Chondrocyte (in vitro differentiated cells): ENCODE measurements at places on chromosomes 12 and 14.
A peak's percentile ranks its signal among the peaks of the same experiment; 100 is the strongest.

GRCh38 chr14:96410119-96410518, 18.2 kb downstream of the AK7 start:
- no peak overlapping the region for H3K4me3 ChIP-seq
- no peak for DNase-seq
- no peaks in the 10 kb centered on the region for H3K4me1 ChIP-seq
- peaks cover 2% of the 10 kb centered on the region for H3K36me3 ChIP-seq

DNA sequence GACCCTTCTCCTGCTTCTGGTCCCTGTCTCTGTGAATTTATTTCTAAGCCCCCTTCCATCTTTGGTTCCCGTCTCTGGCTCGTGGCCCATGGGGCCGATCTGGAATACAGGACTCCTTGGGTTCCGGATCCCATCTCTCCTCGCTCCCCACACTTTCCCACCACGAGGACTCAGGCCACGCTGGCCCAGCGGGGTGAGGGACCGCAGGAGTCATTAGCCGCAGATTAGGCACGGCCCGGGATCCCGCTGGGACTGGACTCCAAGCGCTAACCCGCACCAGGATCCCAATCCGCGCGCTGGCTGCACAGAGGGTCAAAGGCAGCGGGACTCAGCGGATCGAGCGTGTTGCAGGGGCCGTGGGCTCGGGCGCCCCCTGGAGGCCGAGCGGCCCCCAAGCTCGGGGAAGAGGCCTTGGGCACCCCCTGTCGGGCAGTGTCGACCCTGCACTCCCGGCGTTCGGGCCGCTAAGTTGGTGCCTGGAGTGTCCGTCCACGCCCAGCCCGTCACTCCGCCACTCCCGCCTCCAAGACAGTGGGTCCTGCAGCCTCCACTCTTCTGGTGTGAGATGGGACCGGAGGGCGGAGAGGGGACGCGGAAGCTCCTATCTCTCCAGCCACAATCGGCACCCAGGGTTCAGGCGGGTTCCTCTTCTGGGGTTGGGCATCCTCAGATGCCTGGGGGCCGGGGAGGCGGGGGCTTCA, 9.5 kb downstream of the SHMT2 start:
- peaks cover 6% of the 10 kb centered on the region for H3K36me3 ChIP-seq
- DNase-seq = peak; percentile 92
- peaks cover 91% of the 10 kb centered on the region for H3K4me1 ChIP-seq
- no peaks in the 10 kb centered on the region for H3K27me3 ChIP-seq

GRCh38 chr12:59654061-59654460, 58.2 kb downstream of the SLC16A7 start:
- H3K4me1 ChIP-seq = peaks cover 30% of the 10 kb centered on the region
- no peaks in the 10 kb centered on the region for H3K27me3 ChIP-seq
- DNase-seq = no peak
- H3K36me3 ChIP-seq = no peaks in the 10 kb centered on the region
- no peak overlapping the region for H3K4me3 ChIP-seq
- no peak overlapping the region for H3K27ac ChIP-seq

- H3K27me3 ChIP-seq = no peaks in the 10 kb centered on the region
- peaks cover 4% of the 10 kb centered on the region for H3K36me3 ChIP-seq
- DNase-seq = no peak
- peaks cover 22% of the 10 kb centered on the region for H3K4me1 ChIP-seq
- H3K27ac ChIP-seq = no peak overlapping the region
Measured at GRCh38 chr14:24247422-24247821, 5.0 kb upstream of the TINF2 start.

DNA sequence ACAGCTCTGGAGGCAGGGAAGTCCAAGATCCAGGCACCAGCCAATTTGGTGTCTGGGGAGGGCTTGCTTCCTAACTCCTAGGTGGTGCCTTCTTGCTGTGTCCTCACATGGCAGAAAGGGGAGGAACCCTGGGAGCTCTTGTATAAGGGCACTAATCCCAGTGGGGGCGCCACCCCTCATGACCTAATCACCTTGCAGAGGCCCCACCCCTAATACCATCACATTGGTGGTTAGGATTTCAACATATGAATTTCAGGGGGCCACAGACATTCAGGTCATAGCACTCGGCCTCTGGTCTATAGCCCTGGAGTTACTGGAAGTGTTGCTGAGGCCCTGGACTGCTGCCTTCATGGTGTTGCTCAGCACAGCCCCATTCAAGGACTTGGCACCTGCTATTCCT, 14.6 kb downstream of the PSMD9 start:
- no peak overlapping the region for H3K4me3 ChIP-seq
- peaks cover 29% of the 10 kb centered on the region for H3K36me3 ChIP-seq
- no peak for DNase-seq

- no peak overlapping the region for H3K4me3 ChIP-seq
- DNase-seq = no peak
- peak overlapping the region; percentile 33 for H3K27ac ChIP-seq
- H3K4me1 ChIP-seq = peaks cover 32% of the 10 kb centered on the region
- peaks cover 2% of the 10 kb centered on the region for H3K36me3 ChIP-seq
- no peaks in the 10 kb centered on the region for H3K27me3 ChIP-seq
Measured at GRCh38 chr14:58718226-58719205, 80.8 kb downstream of the DACT1 start.

- H3K4me3 ChIP-seq = no peak overlapping the region
- peaks cover 11% of the 10 kb centered on the region for H3K27me3 ChIP-seq
- no peak overlapping the region for H3K27ac ChIP-seq
- no peaks in the 10 kb centered on the region for H3K36me3 ChIP-seq
Measured at GRCh38 chr12:120959111-120959878, 19.0 kb upstream of the HNF1A start.

GRCh38 chr12:89574736-89575208, 48.9 kb upstream of the POC1B start:
- H3K27ac ChIP-seq = peak overlapping the region; percentile 55
- no peaks in the 10 kb centered on the region for H3K27me3 ChIP-seq

- H3K36me3 ChIP-seq = peaks cover 14% of the 10 kb centered on the region
- H3K27ac ChIP-seq = no peak overlapping the region
- no peak overlapping the region for H3K4me3 ChIP-seq
Measured at GRCh38 chr14:73943083-73943482, 6.8 kb downstream of the FAM161B start.

DNA sequence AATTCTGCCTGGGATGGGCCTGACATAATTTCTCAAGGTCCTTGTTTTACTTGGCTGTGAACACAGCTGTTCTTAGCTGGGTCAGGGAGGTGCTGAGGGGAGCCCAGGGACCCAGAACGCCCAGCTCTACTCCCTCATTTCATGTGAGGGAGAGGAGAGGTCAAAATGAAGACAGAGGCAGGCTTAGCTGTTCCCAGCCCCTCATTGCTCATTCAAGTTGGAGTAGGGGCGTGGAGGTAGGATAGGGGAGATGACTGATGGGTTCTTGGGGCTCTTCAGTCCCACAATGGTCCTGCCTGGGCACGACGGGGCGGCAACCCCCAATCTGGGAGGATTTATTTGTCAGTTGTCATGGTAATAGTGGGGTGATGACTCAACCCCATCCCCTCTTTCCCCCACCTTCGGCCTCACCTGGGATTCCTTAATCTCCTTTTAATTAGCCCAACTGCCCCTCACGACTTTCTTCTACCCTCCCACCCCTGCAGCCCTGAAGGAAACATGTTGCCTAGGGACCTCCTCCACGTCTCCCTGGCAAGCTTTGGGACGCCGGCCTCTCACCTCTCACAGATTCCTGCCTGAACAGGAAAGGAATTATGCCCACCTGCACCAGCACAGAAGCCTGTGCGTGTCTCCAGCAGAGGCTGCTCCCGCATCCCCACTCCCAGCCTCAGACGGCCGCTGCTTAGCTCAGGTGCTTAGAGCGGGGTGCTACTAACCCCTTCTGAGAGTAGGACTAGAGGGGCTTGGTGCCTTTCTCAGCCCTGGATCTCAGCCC, 10.2 kb downstream of the SPRYD3 start:
- no peak overlapping the region for H3K4me3 ChIP-seq
- H3K27me3 ChIP-seq = no peaks in the 10 kb centered on the region
- peaks cover 74% of the 10 kb centered on the region for H3K4me1 ChIP-seq
- peak; percentile 84 for DNase-seq

DNA sequence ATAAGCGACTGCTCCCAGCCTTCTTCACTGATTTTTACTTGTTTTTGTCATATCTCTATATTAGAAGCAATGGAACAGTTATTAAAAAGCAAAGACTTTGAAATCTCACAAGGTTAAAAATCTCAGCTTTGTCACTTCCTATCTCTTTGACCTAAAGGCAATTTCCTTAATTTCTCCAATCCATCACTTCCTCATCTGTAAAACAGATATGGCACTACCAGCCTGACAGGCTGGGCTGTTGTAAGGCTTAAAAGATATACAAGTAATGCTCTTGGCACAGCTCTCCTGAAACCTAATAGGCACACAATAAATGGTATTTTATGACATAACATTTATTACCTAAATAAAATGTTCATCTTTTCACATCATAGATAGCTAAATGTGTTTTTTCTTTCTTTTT, 25.6 kb downstream of the ATXN2 start:
- H3K27ac ChIP-seq = no peak overlapping the region
- H3K36me3 ChIP-seq = no peaks in the 10 kb centered on the region
- H3K4me3 ChIP-seq = no peak overlapping the region

GRCh38 chr12:132019891-132020290, 70.1 kb downstream of the EP400 start:
- H3K36me3 ChIP-seq = peaks cover 39% of the 10 kb centered on the region
- no peak overlapping the region for H3K4me3 ChIP-seq
- no peak overlapping the region for H3K27ac ChIP-seq
- DNase-seq = no peak
- no peaks in the 10 kb centered on the region for H3K4me1 ChIP-seq

DNA sequence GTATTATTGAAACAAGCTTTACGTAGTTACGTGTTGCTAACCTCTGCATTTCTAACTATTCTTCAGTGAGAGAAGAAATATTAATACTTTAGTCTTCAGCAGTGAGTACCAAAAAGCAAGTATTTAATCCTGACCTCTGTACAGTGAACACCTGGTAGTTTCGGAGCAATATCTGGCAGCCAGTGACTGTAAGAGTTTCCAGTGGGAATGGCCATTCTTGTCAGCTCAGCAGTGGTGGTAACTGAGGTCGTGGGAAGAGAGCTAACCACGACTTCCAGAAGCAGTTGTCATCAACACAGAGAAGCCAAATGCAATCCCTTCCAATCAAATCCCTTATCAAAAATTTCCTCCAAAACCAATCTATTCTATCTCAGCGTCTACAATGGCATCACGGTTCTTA, 1500.2 kb upstream of the FLRT2 start:
- no peak overlapping the region for H3K4me3 ChIP-seq
- no peaks in the 10 kb centered on the region for H3K27me3 ChIP-seq
- DNase-seq = no peak
- H3K27ac ChIP-seq = no peak overlapping the region
- H3K4me1 ChIP-seq = peaks cover 4% of the 10 kb centered on the region
- H3K36me3 ChIP-seq = no peaks in the 10 kb centered on the region

GRCh38 chr14:89461256-89461655, 44.2 kb upstream of the FOXN3 start:
- H3K4me3 ChIP-seq = no peak overlapping the region
- peaks cover 10% of the 10 kb centered on the region for H3K4me1 ChIP-seq

- peaks cover 21% of the 10 kb centered on the region for H3K4me1 ChIP-seq
- DNase-seq = no peak
- no peak overlapping the region for H3K4me3 ChIP-seq
- H3K27me3 ChIP-seq = peaks cover 3% of the 10 kb centered on the region
- H3K36me3 ChIP-seq = no peaks in the 10 kb centered on the region
Measured at GRCh38 chr14:95043732-95044462, 113.4 kb downstream of the DICER1 start.

GRCh38 chr14:74935360-74935680, 12.3 kb upstream of the RPS6KL1 start:
- peaks cover 22% of the 10 kb centered on the region for H3K4me1 ChIP-seq
- H3K4me3 ChIP-seq = no peak overlapping the region
- no peaks in the 10 kb centered on the region for H3K36me3 ChIP-seq
- H3K27ac ChIP-seq = no peak overlapping the region

DNA sequence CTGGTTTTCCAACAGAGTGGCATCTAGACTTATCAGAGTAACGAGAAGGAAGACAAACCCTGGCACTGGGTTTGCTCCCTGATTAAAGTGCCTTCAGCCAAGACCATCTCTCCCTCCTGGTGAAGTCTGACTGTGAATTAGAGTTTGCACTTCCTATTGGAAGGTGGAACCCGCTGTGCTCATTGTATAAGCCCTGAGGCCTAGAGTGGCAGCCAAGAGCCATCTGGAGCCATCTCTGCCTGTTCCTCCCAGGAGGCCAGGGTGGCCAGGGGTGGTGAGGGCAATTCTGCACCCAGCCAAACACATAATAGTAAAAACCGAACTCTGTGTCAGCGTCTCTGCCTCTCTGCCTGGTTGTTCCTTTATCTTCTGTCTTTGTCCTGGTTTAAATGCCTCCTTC, 25.0 kb downstream of the MFAP5 start:
- no peak overlapping the region for H3K4me3 ChIP-seq
- H3K27me3 ChIP-seq = no peaks in the 10 kb centered on the region
- no peaks in the 10 kb centered on the region for H3K4me1 ChIP-seq
- no peaks in the 10 kb centered on the region for H3K36me3 ChIP-seq
- no peak overlapping the region for H3K27ac ChIP-seq

DNA sequence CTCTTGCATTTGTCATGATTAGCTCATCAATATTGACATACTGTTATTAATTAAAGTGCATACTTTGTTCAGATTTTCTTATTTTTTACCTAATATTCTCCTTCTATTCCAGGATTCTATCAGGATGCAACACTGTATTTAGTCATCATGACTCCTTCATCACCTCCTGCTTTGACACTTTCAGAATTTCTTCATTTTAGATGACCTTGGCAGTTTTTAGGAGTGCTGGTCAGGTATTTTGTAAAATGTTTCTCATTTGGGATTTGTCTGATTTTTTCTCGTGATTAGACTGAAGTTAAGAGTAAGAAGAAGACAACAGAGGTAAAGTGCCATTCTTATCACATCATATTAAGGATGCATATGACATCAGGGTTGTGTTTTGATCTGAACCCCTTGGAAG, 167.0 kb upstream of the FOXG1 start:
- H3K4me1 ChIP-seq = no peaks in the 10 kb centered on the region
- no peaks in the 10 kb centered on the region for H3K27me3 ChIP-seq
- no peak overlapping the region for H3K27ac ChIP-seq
- no peaks in the 10 kb centered on the region for H3K36me3 ChIP-seq

DNA sequence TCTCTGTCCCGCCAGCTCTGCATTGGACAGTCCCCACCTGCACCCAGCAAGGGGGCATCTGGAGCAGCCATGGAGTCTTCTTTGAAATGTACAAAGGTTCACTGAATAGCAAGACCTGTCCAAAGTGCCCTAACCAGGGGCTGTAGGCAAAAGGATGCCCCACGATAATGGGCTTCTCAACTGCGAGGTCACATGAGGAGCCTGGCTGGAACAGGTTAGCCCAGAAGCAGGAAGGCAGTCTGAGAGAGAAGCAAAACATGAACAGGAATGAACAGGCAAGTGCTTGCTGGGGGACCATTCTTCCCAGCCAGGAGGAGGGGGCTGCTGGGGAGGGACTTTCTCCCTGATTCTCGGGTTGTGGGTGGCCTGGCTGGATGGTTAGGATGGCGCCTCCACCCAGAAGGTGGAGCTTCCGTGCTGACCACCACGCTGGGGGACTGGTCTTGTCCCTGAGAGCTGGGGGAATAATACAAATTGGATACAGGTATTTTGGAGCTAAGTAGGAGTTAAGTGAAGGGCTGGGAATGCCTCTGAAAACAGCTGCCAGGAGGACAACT, 7.1 kb downstream of the KRT85 start:
- no peak overlapping the region for H3K27ac ChIP-seq
- peaks cover 20% of the 10 kb centered on the region for H3K27me3 ChIP-seq
- no peak for DNase-seq
- no peak overlapping the region for H3K4me3 ChIP-seq
- no peaks in the 10 kb centered on the region for H3K4me1 ChIP-seq

- no peak overlapping the region for H3K27ac ChIP-seq
- no peaks in the 10 kb centered on the region for H3K36me3 ChIP-seq
- no peak for DNase-seq
- no peak overlapping the region for H3K4me3 ChIP-seq
- H3K4me1 ChIP-seq = peaks cover 3% of the 10 kb centered on the region
- H3K27me3 ChIP-seq = peaks cover 68% of the 10 kb centered on the region
Measured at GRCh38 chr12:54565986-54566544, 16.7 kb downstream of the PDE1B start.

- no peak overlapping the region for H3K4me3 ChIP-seq
- H3K36me3 ChIP-seq = no peaks in the 10 kb centered on the region
- peaks cover 11% of the 10 kb centered on the region for H3K4me1 ChIP-seq
Measured at GRCh38 chr12:75964150-75964549, 67.4 kb downstream of the PHLDA1 start.
